ENCODE measurements at places on chromosomes 16 and 17. TPM values are rescaled to one million over a fixed set of nuclear protein-coding genes. Genes with fewer than 3 reads are reported as not detected.

TMEM98 gene
- total RNA-seq: 4.4 TPM

CDC27 gene
- 138 TPM for total RNA-seq

KRTAP17-1 gene
- total RNA-seq: not detected

DBNDD1 gene
- total RNA-seq: not detected

RPS15A gene
- 1,747 TPM for total RNA-seq

KRT17 gene
- total RNA-seq: not detected

Data from activated CD4-positive, alpha-beta memory T cell treated with anti-CD3 and anti-CD28 coated beads, Interleukin-2, amount 10 ng/mL, durations not matched to agents 7 days and 5 days (primary cell).